Stimulated activated CD8-positive, alpha-beta memory T cell treated with anti-CD3 and anti-CD28 coated beads, Interleukin-15, amount 100 ng/mL, for 48 hours (primary cell): ENCODE measurements at places on chromosomes 1 and 21.
A peak's percentile ranks its signal among the peaks of the same experiment; 100 is the strongest.

DNA sequence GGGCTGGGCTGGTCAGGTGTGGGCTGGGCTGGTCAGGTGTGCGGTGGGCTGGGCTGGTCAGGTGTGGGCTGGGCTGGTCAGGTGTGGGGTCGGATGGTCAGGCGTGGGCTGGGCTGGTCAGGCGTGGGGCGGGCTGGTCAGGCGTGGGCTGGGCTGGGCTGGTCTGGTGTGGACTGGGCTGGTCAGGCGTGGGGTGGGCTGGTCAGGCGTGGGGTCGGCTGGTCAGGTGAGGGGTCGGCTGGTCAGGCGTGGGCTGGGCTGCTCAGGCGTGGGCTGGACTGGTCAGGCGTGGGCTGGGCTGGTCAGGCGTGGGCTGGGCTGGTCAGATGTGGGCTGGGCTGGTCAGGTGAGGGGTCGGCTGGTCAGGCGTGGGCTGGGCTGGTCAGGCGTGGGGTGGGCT lies 5.8 kb upstream of the FNDC10 start:
- no peak for DNase-seq

DNA sequence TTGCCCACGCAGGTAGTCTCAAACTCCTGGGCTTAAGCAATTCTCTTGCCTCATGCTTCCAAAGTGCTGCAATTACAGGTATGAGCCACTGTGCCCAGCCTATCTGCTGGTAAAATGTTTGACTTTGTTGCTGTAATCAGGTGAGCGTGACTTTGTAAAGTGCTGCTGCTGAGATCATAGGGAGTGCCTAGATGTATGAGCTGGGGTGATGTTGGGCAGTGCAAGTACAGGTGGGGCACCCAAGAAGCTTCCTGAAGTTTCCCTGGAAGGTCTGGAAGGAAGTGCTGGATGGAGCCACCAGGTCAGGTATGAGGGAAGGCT lies 43.1 kb downstream of the KIF21B start:
- DNase-seq, result no peak

DNA sequence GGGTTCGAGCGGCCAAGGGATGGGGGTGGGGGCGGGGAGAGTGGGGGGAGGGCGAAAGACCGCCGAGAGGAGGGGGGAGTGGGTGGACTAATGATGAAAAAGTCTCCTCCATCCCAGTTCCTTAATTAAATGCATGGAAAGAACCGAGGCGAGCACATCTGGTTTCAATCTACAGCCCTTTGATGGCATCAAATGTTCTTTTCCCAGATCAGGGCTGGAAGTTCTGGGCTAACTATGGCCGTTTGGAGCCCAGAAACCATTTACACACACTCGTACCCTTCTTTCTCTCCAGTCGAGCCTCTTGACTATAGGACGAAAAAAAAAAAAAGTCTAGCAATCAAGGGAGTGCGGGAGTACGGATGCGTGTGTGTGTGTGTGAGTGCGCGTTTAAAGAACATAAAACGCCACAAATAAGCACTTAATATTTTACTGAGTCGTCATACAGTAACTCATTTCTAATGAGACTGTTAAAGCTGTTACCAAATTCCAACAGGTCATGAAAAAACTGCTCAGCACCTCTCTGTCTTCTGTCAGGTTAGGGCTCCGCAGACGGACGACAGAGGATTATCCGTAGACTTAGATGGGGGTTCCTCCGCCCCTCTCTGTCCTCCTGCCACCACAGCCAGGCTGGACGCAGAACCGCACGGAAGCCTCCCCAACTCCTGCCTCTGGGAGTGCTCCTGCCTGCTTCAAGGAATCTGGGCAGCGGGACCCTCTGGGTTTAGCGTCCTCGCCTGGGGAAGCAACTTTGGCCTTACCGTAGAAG lies 2.1 kb upstream of the PRRX1 start:
- DNase-seq, result no peak

- DNase-seq, result no peak
These were observed 130.1 kb downstream of the DMRTB1 start for GRCh38 chr1:53589043-53589887.

DNA sequence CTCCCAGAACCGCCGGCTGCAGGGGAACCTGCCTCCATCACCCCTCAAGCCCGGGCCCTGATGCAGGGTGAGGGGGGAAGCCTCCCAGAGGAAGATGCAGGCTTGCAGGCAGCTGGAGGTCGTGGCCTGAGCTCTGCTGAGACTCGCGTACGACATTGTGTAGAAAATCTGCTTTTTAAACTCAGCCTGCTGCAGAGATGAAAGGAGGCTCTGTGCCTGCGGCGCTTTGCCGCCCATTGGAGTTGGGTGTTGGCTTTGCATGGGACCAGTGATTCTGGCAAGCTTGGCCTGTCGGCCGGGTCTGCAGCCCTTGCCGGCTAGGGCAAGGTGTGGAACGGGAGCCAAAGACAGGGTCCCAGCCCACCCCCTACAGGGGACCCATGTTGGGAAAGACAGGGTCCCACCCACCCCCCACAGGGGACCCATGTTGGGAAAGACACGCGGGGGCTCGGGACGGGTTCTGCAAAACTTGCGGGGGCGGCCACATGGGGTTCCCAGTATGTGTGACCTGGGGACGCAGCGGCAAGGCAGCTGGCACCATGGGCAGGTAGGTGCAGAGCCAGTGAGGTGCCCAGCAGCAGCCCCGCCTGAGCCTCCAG lies 55.6 kb downstream of the SLX9 start:
- no peak for DNase-seq

DNA sequence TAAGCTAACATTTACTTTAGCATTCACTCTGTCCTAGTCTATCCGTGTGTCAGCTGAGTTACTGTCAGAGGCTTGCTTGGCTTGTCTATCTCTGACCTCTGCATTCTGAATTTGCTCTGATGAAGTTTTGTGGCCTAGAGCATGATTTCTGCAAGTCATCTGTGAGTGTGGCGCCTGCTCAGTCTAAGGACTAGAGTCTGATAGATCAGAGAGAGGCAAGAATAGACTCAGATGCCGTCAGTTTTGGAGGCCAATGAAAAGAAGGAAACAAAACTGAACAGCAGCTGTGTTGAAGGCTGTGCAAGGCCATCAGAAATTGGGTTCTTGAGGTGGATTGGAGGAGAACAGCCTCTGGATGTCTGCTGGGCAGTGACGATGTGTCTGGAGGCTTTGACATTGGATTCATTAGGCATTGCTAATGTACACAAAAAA lies 573.1 kb downstream of the USP25 start:
- no peak for DNase-seq

DNA sequence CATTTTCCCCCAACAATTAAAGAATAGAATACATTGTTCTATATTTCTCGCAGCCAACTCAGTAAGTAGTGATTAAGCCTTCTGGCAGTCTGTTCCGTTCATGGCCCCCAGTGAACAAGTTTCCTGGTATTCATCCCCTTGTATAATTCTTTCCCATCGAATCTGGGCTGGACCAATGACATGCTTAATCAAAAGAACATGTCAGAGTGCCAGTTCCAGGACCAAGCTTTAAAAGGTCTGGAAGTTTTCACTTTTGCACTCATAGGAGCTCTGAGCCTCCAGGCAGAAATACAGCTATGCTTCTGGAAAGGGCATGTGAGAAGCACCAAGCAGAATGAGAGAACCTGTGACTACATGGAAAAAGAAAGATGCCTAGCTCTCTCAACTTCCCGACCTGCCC lies 22.5 kb upstream of the DPYD start:
- DNase-seq, result no peak

DNA sequence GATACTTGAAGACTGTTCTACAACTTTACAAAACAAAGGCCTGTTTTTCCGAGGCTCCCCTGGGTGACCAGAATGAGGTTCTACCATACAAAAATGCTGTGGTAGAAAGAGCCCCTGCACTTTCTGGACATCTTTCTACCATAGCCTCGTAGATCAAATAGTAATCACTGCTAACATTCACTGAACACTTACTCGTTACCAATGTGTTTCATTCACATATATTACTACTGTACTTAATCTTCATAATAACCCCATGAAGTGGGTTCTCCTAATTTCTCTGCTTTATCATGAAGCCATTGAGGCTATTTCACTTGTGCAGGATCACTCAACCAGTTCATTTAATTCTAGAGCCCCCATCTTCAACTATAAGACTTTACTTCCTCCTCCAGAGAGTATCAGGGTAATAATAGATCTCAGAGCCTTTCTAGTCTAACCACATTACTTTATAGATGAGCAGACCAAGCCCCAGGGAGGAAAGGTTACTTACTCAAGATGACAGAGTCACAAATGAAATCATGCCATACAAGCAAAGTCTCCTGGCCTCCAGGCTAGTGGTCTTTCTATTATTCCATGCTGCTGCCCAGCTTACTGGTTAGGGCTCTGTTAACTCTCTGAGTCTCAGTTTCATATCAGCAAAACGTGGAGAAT lies 46.7 kb upstream of the OSBPL9 start:
- DNase-seq, result no peak

DNA sequence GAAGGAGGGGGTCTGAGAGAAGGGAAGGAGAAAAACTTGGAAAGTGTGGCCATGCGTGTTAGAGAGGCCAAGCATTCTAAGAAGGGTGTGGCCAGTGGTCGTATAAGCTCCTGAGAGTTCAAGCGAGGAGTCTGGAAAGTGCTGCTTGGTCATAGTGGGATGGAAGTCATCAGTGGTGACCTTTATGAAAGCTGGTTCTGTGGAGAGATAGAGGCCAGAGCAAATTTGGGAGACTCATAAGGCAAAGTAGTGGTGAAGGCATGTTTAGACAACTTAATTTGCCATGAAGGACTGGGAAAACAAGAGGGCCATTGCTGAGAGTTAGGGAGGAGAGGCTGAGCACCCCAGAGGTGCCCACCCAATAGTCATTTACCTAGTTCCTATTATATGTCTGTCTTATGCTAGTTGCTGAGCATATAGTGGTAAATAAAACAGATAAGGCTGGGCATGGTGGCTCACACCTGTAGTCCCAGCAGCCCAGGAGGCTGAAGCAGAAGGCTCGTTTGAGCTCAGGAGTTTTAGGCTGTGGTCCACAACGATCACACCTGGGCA lies 1.9 kb downstream of the KLF17 start:
- DNase-seq, result no peak

DNA sequence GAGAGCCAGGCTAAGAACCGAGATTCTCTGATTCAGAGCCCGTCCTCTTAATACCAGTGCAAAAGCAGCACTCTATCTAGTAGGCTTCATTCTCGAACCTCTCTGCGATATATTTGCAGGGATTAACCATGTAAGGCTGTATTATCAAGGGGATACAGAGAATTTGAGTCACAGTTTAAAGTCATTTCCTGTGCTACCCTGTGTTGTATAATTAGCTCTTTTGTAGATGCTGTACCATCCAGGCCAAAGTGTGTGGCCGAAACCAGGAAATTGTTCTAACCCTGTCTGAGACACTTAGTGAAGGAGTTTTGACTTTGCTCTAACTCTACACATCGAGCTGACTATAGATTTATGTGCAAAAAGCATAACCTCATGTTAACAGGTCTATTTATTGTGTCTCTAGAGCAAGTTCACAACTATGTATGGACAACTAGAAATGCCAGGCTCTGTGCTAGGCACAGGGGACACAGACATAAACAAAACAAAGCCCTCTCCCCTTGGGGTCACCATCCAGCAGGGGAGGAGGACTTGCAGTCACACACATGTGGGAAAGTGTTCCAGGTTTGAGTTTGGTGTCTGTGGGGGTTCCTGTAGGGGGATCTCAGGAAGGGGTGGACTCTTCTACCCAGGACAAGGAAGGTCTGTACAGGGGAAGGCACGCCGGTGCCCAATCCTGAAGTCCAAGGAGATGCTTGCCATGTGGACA lies 182.2 kb downstream of the DHRS3 start:
- peak; percentile 50 for DNase-seq
